ENCODE measurements at places on chromosomes 1 and 21.

DNA sequence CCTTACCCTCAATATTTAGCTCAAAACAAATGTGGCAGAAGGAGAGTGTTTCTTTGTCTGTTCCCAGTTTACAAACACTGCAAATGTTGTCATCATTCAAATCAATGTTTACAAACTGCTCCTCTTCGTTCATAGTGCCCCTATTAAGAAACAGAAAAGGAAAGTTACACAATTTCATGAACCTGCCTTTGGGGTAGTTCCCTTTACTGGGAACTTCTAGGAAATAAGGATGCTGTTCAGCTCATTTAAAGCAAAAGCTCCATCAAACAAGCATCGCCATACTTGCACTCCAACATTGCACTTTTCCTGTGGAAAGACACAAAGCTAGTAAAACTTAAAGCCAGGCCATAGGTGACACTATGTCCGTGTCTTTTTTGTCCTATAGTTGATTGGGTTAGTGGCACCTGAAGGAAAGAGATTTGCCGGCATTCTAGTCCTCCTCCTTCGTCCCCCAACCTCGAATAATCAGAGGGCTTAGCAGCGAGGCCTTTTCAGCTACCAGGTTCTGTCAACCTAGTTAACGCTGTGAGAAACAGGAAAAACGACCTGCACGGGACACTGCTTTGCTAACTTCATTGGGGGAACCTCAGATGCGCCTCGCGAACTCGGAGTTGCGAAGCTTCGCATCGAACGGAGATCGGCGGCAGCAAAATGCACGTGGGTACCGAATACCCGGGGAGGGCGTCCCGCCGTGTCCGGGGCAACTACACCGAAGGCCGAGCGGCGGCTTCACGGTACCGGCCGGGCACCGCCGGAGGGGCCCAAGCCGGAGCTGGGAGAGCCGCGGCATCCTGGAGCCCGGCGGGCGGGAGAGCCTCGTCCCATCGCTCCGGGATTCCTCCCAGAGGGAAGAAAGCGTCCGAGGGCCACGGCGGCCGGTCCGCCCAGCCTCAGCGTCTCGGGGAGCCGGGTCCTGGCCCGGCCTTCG, 706 bp downstream of the C21orf91 start:
- DNase-seq, result peak; percentile 76

GRCh38 chr1:51515982-51516648, 3.0 kb downstream of the EPS15 start:
- DNase-seq, result no peak

GRCh38 chr1:19569786-19570185, 74.3 kb upstream of the NBL1 start:
- no peak for DNase-seq

DNA sequence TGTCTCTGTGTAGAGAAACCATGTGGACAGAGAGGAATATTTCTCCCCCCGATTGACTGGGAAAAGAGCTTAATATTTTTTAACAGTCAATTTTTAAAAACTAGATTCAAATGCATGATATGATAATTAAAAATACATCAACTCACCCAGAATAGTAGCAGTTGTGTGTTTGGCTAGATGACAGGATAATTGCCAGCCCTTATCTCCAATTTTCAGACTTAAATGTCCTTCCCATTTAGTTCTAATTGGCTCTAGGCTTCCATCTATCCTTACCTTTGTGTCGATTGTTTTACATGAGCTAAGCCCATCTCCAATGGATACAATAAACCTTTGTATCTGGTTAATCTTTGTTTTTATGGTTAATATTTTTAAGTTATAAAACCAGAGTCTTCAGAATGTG, 23.9 kb upstream of the KIAA0040 start:
- DNase-seq, result no peak

DNA sequence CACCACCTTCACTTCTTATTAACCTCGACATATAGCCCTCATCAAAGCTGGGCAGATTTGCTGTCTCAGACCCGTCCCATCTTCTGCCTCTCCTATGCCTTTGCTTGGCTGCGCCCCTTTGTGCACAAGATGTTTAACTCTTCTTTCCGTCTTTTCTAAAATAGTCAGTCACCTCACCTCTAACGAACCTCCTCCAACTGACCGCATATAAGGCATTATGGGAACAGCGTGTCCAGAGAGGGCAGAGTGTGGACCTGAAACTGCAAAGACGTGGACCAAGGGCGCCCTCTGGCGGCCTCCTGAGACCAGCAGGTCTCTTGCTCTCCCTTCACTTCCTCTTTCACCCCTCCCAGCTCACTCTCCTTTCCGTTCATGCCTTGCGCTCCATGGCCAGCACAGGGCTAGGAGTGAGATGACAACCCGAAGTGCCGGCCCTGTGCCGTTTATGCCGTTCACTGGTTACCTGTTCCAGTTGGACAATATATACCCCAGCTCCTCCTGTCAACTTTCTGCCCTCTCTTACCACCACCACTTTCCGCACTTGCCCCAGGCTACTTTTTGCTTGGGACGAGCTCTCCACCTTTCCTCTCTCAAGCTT, 2.5 kb upstream of the METTL25B start:
- peak; percentile 94 for DNase-seq
